Liver (tissue), 10 donors: ENCODE measurements at places on chromosomes 2 and 18.

- DNase-seq = no peak
Measured at GRCh38 chr2:64420677-64421076, 33.3 kb upstream of the LGALSL start.

DNA sequence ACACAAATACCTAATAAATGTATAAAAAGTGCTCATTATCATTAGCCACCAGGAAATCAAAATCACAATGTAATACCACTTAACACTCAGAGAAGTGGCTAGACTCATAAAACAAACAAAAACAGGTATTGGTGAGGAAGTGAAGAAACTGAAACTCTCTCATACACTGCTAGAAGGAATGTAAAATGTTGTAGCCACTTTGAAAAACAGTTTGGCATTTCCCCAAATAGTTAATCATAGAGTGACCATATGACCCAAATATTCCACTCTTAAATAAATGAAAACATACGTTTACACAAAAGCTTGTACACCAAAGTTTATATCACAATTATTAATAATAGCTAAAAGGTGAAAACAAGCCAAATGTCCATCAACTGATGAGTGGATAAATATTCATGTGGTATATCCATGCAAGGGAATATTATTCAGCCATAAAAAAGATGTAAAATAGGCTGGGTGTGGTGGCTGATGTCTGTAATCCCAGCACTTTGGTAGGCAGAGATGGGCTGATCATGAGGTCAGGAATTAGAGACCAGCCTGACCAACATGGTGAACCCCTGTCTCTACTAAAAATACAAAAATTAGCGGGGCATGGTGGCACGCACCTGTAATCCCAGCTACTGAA lies 86.2 kb upstream of the COL5A2 start:
- DNase-seq = no peak

DNA sequence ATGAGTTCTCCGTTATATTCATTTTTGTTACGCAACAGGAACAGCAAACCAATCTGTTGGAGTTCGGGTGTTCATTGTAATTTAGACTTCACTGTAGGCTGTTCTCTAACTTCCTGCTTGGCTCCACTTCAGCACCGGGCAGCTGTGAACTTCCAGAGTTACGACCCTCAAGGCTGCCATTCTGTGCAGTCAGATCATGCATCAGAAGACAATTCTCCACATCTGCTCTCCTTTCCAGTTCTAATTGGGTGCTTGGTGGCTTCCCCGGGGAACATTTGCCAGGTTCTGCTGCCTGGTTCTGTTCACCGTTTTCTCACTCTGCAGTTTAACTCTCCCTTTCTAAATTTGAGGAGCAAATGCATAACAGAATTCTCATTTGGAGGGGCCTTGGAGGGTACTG lies 237.7 kb downstream of the NYAP2 start:
- no peak for DNase-seq

GRCh38 chr2:226483745-226484619 lies 315.6 kb downstream of the IRS1 start:
- DNase-seq = no peak

GRCh38 chr18:53534695-53535094 lies 689.8 kb downstream of the MBD2 start:
- DNase-seq = no peak

GRCh38 chr2:132621131-132621875 lies 48.7 kb downstream of the LYPD1 start:
- no peak for DNase-seq

DNA sequence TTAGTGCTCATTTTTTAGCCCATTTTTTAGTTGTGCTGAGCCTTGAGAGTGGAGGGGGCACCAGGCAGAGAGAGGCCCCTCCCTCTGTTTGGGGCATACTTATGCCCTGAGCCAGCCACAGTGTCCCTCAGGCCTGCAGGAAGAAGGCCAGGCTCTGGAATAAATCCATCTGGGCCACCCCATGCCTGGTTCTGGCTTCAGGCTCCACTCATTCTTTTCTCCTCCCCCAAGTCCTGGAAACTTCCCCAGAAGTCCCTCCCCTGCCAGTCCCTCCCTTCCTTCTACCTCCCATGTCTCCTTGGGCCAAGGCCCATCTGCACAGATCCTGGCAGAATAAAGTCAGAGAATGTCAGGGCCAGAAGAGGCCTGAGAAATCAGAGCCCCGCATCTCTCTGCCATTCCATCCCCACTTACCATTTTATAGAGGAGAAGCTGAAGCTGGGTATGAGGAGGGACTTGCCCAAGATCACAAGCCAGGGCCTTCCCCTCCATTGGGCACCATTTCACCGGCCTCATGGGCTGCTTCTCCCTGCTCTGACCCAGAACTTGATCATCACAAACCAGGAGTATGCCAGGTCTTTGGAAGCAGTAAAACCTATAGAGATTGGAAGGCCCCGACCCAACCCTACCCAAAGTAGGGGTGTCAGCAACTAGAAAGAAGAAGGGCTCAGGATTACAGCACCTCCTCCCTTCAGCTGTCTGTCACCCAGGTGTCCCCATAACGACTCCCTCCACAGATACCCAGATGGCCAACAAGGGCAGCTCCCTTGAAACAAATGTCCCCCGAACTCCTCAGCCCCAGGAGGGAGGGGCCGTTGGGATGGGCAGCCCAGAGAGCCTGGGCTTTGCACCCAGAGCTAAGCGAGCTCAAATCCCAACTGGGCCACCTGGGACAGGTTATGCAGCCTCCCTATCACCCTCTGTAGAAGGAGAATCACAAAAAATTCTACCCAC lies 108.4 kb downstream of the POLR1A start:
- no peak for DNase-seq

DNA sequence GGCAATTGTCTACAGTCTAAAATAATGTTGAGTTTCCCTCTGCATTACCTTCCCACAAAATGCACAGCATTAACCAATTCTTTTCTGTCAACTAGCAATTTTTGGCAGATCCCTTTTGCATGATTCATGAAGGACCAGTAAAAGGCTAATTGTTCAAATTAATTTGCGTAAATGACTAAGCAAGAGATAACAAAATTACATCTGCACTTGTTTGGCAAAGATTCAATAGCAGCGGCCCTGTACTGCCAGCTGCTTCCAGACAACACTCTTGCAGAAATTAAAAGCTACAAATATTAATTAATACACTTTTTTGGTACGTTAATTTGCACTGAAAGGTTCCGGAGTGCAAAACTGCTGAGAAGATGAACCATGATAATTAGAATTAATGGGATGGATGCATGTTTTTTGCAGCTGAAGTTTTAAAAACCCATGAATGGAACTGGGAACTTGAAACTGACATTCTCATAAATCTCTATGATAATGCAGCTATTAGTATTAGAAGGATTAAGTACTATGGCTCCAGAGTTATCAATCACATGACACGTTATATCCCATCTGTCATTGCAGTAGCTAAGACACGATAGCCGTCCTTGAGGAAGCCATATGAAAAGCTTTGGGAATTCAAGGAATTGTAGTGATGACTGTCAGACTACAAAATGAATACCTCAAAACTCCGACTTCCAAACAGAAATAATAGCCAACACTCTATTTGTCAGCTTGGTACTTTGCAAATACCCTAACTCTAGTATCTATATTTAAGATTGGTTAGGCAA lies 1268.3 kb upstream of the ACVR2A start:
- DNase-seq = no peak

GRCh38 chr2:18290386-18290785 lies 270.1 kb downstream of the RDH14 start:
- no peak for DNase-seq

DNA sequence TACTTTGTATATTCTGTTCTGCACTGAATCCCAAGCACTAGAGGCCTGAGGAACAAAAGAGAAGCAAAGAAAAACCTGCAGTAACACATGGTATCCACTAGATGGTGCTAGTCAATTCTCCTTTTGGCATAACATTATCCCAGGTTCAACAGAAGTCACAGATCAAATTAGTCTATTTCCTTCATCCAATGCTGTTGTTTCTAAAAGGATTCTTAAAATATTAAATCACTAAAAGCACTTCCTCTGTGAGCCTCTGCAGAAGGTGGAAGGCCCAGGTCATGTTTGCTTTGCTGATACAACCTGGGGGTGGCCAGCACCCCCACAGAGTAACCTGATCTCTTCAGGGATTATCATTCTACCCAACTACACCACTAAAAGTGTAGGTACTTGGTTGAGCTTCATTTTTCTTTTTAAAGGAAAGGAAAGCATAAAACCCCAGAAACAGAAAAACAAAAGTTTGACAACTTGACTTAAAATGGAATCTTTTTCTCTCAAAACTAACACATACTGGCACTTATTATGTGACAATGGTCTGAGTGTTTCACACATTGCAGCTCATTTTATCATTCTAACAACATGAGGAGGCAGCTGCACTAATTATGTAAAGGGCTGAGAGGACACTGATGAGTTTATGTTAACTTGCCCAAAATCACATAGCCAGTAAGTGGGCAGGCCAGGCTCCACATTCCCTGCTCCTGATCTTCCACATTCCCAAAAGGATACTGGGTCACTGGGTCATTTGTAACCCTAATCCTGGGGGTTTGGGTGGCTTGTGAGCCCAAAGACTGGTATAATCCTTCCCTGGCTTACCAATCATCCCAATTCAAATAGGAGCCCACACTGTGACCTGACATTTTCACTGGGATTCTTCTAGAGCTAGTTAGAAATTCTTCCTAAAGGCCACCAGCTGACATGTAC lies 66.8 kb upstream of the DNER start:
- DNase-seq = no peak

DNA sequence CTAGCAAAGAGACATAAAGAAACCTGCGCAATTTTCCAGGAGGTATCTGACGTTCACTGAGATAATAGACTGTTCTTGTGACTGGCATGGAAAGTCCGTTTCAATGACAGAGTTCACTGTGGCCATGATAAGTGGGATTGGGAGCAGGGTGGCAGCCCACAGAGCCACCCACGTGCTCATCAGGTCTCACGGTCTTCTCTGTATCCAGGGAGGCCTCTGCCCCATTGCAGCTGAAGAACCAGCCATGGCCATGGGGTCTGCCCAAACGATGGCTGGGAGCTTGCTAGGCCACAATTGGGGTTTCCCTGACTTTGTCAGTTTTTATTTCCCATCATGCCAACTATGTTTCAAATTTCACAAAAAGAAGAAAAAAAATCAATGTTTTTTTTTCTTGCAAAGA lies 57.2 kb downstream of the PDCL3 start:
- no peak for DNase-seq

- no peak for DNase-seq
Measured at GRCh38 chr2:121242175-121242875, 42.7 kb downstream of the TFCP2L1 start.

- DNase-seq = no peak
Measured at GRCh38 chr2:23669413-23670244, 257.3 kb downstream of the ATAD2B start.

DNA sequence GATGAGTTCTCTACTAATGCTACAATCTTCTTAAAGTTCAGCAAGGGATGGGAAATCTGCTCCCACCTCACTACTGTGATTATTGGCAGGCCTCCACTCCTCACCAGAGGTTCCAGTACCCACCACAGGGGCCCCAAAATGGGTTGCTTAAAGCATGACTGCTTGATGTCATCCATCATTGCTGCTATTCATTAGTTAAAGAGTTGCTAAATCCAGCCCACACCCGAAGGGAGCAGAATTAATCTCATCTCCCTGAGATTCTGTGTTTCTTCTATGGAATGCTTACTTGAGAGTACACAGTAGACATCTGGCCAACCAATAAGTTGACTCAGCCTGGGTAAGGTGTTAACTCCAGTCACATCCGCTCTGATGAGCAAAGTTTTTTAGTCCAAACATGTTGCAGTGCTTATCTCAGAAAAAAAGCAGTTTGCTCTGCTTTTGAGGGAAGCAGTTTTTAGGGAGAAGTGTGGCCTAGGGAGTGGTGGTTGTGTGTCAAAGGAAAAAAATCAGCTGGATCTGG lies 690.2 kb upstream of the POU3F3 start:
- no peak for DNase-seq

- DNase-seq = peak; percentile 96
Measured at GRCh38 chr2:173963817-173964564, 1.2 kb downstream of the SP3 start.

- no peak for DNase-seq
Measured at GRCh38 chr18:63162271-63163014, 157.1 kb downstream of the BCL2 start.

DNA sequence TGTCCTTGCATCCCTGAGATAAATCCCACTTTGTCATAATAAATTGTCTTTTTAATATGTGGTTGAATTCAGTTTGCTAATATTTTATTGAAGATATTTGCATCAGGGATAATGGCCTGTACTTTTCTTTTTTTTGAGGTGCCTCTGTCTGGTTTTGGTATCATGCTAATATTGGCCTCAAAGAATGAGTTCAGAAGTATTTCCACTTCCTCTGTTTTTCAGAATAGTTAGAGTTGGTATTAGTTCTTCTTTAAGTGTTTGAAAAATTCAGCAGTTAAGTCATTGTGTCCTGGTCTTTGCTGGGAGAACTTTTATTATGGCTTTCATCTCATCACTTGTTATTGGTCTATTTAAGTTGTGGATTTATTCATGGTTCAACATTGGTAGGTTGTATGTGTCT lies 464.1 kb upstream of the CRIM1 start:
- no peak for DNase-seq

DNA sequence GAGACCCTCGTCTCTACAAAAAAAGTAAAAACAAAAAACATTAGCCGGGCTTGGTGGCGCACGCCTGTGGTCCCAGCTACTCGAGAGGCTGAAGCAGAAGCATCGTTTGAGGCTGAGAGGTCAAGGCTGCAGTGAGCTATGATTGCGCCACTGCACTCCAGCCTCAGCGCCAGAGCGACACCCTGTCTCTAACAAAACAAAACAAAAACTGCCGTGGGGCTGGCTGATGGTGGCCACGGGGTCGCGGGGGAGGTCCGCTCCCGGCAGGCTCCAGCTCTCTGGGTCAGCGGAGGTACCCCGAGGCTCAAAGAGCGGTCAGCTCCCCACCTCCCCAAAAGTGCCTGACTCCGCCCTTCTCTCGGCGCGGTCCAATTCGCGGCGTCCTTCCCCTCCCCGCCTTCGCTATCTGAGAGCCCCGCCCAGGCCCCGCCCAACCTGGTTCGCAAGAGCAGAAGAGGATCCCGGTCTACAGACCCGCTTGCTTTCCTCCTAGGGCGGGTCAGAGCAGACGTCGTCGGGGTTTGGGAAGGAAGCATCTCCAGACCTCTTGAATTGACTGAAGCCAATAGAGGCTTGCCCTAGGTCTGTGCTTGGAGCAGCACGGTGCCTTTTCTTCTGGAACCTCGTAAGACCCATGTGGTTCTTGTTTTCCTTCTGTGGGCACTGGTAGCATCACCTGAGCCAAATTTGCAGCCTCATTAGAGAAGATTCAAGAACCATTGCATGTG lies 7.8 kb downstream of the RAX start:
- DNase-seq = no peak

GRCh38 chr18:39208190-39208589 lies 1642.6 kb upstream of the CELF4 start:
- DNase-seq = no peak

GRCh38 chr2:229831805-229832509 lies 89.9 kb downstream of the TRIP12 start:
- DNase-seq = no peak

- DNase-seq = no peak
Measured at GRCh38 chr2:61011678-61012077, 5.8 kb upstream of the PEX13 start.

- DNase-seq = no peak
Measured at GRCh38 chr18:48957136-48957535, 6.4 kb upstream of the SMAD7 start.

- DNase-seq = no peak
Measured at GRCh38 chr2:74849228-74849892, 15.4 kb downstream of the HK2 start.

GRCh38 chr2:108898315-108899082 lies 90.5 kb downstream of the EDAR start:
- no peak for DNase-seq

GRCh38 chr2:137930146-137930545 lies 34.1 kb upstream of the HNMT start:
- DNase-seq = no peak

- DNase-seq = no peak
Measured at GRCh38 chr18:11437046-11437445, 172.3 kb upstream of the SLC35G4 start.
